Esophagus muscularis mucosa (tissue), 4 donors: ENCODE measurements at places on chromosomes 12 and 14. TPM values are rescaled to one million over a fixed set of nuclear protein-coding genes. Genes with fewer than 3 reads are reported as not detected.

The RAPGEF3 gene
- total RNA-seq: 48.2 TPM

DNA sequence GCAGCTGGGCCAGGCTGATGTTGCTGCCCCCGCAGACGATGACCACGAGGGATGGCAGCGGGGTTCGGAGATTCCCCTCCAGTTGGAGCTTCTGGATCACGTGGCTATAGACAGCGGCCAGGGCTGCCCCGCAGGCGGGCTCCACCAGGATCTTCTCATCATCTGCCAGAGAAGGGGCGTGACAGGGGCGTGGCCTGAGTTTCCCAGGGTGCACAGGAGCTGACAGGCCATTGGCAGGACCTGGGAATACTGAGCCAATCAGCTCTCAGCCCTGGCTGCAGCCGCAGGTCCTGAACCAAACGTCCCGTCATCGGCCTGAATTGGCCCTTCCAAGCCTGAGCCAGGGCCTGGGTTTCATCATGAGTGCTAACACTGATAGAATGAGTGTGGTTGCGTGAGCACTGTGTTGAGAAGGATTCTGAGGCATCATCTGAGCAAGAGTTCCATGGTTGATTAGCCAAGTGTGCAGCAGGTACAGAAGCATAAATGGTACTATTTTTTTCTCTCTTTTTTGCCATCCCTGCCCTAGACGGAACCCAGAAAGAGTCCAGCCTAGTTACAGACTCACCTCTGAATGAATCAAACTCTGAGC lies 10.6 kb downstream of the SDS start:
- peaks cover 33% of the 10 kb centered on the region for H3K36me3 ChIP-seq
- H3K27me3 ChIP-seq: no peaks in the 10 kb centered on the region
- no peak overlapping the region for H3K27ac ChIP-seq
- H3K4me3 ChIP-seq: no peak overlapping the region

The RNASE3 gene
- 0.52 TPM for total RNA-seq

The DCN gene
- total RNA-seq: 1,968 TPM

The FAM90A1 gene
- total RNA-seq: not detected

The AGAP2 gene
- total RNA-seq: 4.0 TPM

DNA sequence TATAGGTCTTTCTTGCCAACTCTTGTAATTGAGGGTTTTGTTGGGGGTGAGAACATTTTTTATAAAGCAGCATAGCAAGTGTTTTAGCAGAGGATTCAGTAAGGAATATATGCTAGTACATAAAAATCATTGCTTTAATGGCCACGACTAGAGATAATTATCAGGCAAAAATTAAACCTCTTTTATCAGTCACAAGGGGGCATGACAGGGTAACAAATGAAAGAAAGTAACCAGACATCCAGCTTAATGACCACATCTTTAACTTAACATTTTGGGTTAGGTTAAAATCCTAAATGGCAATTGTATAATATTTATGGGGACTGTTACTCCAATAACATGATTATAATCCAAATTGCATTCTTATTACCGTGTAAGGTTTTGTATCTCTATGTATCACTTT lies 119.6 kb downstream of the LRRIQ1 start:
- H3K4me1 ChIP-seq: no peaks in the 10 kb centered on the region
- no peak overlapping the region for H3K27ac ChIP-seq
- no peaks in the 10 kb centered on the region for H3K27me3 ChIP-seq
- no peak for DNase-seq

- no peaks in the 10 kb centered on the region for H3K4me1 ChIP-seq
- no peak for DNase-seq
- H3K27me3 ChIP-seq: no peaks in the 10 kb centered on the region
- H3K27ac ChIP-seq: no peak overlapping the region
- no peaks in the 10 kb centered on the region for H3K36me3 ChIP-seq
- H3K4me3 ChIP-seq: no peak overlapping the region
Measured at GRCh38 chr14:60931218-60931617, 49.7 kb downstream of the TRMT5 start.

The PSMA3 gene
- total RNA-seq: 77.6 TPM

GRCh38 chr12:56321027-56321426 lies 5.2 kb upstream of the CNPY2 start:
- no peak for DNase-seq
- no peaks in the 10 kb centered on the region for H3K27me3 ChIP-seq
- peaks cover 7% of the 10 kb centered on the region for H3K4me1 ChIP-seq
- H3K36me3 ChIP-seq: peaks cover 83% of the 10 kb centered on the region
- no peak overlapping the region for H3K27ac ChIP-seq

- no peaks in the 10 kb centered on the region for H3K36me3 ChIP-seq
- no peaks in the 10 kb centered on the region for H3K27me3 ChIP-seq
- H3K27ac ChIP-seq: no peak overlapping the region
- H3K4me1 ChIP-seq: no peaks in the 10 kb centered on the region
Measured at GRCh38 chr12:131816495-131816894, 11.7 kb upstream of the MMP17 start.

The NGB gene
- 2.9 TPM for total RNA-seq

DNA sequence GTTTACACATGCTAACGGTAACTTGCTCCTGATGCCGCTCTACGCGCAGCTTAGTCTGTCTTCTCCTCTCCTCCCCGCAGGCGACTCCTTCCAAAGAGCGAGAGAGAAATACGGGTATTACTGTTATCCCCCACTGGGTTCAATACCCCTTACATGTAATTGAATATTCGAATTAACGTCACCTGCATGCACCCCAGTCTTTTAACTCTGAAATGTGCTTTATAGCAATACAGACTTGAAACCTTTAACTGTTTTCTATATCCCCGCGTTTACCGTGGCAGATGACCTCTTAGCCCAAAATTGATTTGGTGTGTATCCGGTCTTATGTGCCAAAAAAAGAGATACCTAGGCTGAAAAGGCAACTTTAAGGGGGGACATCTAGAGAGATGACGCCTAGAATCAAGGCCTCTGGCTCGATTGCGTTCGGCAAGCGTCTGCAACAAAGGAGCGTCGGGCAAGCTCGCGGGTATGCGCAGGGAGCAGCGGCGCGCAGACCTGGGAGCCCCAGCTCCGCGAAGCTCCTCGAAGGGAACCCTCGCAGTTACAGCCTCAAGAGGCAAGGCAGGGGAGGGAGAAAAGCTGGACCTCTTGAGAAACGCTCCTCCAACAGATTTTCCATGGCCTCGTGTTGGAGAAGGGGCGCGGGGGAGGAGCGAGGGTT lies 6.8 kb upstream of the FOXG1 start:
- no peak overlapping the region for H3K27ac ChIP-seq
- H3K27me3 ChIP-seq: peaks cover 100% of the 10 kb centered on the region
- peak overlapping the region; percentile 17 for H3K4me3 ChIP-seq
- peaks cover 24% of the 10 kb centered on the region for H3K4me1 ChIP-seq

The GALNT16 gene
- 12.5 TPM for total RNA-seq

GRCh38 chr12:111777345-111778045 lies 10.8 kb downstream of the ALDH2 start:
- H3K36me3 ChIP-seq: peaks cover 4% of the 10 kb centered on the region
- H3K27me3 ChIP-seq: no peaks in the 10 kb centered on the region
- no peak overlapping the region for H3K4me3 ChIP-seq
- H3K4me1 ChIP-seq: peaks cover 63% of the 10 kb centered on the region
- H3K27ac ChIP-seq: peak overlapping the region; percentile 86

GRCh38 chr12:49578471-49579112 lies 10.7 kb upstream of the MCRS1 start:
- H3K4me3 ChIP-seq: no peak overlapping the region
- no peak overlapping the region for H3K27ac ChIP-seq

The MUCL1 gene
- total RNA-seq: not detected

- no peak overlapping the region for H3K27ac ChIP-seq
- DNase-seq: no peak
- H3K4me1 ChIP-seq: no peaks in the 10 kb centered on the region
Measured at GRCh38 chr12:96701856-96702255, 205.2 kb upstream of the NEDD1 start.

The ANG gene
- total RNA-seq: 22.0 TPM

The PWP1 gene
- total RNA-seq: 39.7 TPM

GRCh38 chr12:49094160-49094974 lies at the start of gene DHH:
Gene DHH (minus strand): TSS chr12:49094801. CDS start chr12:49094512, 289 bp downstream.
- H3K4me3 ChIP-seq: peak within 1 kb of the TSS; percentile 54
- no peak for DNase-seq
- no peaks in the 10 kb centered on the region for H3K27me3 ChIP-seq
- H3K27ac ChIP-seq: peak within 1 kb of the TSS; percentile 51
- H3K4me1 ChIP-seq: peaks cover 54% of the 10 kb centered on the region

The ADAMTS20 gene
- not detected for total RNA-seq

GRCh38 chr12:2487278-2487677 lies 307.5 kb upstream of the FKBP4 start:
- H3K27me3 ChIP-seq: no peaks in the 10 kb centered on the region
- H3K4me3 ChIP-seq: no peak overlapping the region
- H3K4me1 ChIP-seq: peaks cover 18% of the 10 kb centered on the region
- no peak for DNase-seq

DNA sequence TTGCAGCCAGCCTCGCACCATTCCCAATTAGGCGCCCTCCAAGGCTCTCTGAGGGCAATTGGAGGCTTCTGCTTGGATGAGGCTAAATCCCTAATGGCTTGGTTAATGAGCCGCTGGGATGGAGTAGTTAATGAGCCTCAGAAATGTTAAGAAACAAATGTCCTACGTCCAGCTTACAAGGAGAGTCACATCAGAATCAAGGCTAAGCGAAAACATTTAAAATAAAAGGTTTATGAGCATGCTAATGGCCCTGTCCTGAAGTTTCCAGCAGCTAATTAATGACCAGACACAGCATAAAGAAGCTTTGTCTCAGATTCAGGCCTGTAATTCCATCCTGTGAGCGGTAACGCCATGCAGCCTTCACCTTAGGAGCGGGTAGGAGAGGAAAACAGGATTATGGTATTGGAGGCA lies 200.7 kb upstream of the BCL2L14 start:
- no peaks in the 10 kb centered on the region for H3K27me3 ChIP-seq
- peaks cover 33% of the 10 kb centered on the region for H3K36me3 ChIP-seq
- no peak overlapping the region for H3K27ac ChIP-seq

DNA sequence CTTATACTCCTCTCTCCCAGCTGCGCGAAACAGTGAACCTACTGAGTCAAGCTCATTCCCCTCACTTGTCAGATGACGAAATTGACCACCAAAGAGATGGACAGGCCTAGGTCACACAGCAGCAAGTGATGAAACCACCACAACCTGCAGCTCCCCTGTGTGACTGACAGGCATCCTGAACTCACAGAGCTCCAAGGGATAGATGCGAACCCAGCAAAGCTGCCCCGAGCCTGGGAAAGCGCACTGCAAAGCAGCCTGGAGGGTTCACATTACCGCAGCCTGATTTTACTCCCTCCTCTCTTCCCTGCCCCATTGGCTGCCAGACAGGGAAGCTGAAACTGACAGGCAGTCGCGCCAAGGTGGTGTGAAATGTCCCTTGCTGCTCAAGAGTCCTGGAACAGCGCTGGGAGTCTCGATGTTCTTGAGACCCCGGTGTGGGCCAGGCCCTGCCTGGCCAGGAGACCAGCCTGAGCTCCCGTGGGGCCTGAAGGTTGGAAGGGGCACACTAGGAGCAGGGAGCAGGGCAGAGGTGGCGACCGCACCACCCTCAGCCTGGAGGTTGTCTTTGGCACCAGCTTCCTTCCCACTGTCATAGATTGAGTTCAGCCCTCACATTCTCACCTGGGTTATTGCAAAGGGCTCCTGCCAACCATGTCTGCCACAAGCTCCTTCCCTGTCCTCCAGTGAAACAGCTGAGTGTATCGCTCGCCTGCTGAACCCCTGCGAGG lies 36.3 kb downstream of the SNRNP35 start:
- H3K27me3 ChIP-seq: no peaks in the 10 kb centered on the region
- no peak overlapping the region for H3K27ac ChIP-seq
- DNase-seq: no peak
- H3K36me3 ChIP-seq: peaks cover 52% of the 10 kb centered on the region

The FKBP11 gene
- 7.9 TPM for total RNA-seq

The CLEC4A gene
- 2.2 TPM for total RNA-seq

DNA sequence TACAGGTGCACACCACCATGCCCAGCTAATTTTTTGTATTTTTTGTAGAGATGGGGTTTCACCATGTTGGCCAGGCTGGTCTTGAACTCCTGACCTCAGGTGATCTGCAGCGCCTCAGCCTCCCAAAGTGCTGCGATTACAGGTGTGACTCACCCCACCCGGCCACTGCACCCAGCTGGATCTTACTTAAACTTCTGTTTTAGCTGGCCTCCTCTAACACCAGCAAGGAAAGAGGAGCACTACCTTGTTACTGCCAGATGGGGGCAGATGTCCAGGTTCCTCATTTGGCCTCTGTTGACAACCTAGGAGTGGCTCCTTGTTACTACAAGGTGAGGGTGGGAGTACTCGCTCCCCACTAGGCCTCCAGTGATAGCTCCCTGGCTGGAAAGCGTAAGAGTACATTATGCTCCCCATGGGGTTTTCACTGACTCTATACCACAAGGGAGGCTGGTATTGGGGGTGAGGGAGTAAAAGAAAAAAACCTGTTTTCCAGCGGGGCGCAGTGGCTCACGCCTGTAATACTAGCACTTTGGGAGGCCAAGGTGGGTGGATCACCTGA lies 13.2 kb upstream of the ARF6 start:
- H3K27me3 ChIP-seq: no peaks in the 10 kb centered on the region
- peaks cover 5% of the 10 kb centered on the region for H3K4me1 ChIP-seq
- no peak overlapping the region for H3K27ac ChIP-seq
- no peaks in the 10 kb centered on the region for H3K36me3 ChIP-seq
- DNase-seq: no peak

The NDRG2 gene
- total RNA-seq: 175 TPM

GRCh38 chr12:22562036-22563028 lies 18.0 kb upstream of the C2CD5 start:
- H3K27me3 ChIP-seq: no peaks in the 10 kb centered on the region
- no peak overlapping the region for H3K4me3 ChIP-seq
- no peak overlapping the region for H3K27ac ChIP-seq
- no peaks in the 10 kb centered on the region for H3K36me3 ChIP-seq

- H3K4me3 ChIP-seq: no peak overlapping the region
- H3K27me3 ChIP-seq: no peaks in the 10 kb centered on the region
- no peak overlapping the region for H3K27ac ChIP-seq
- no peaks in the 10 kb centered on the region for H3K4me1 ChIP-seq
- DNase-seq: peak; percentile 19
Measured at GRCh38 chr12:10175846-10176636, 2.8 kb upstream of the TMEM52B start.

DNA sequence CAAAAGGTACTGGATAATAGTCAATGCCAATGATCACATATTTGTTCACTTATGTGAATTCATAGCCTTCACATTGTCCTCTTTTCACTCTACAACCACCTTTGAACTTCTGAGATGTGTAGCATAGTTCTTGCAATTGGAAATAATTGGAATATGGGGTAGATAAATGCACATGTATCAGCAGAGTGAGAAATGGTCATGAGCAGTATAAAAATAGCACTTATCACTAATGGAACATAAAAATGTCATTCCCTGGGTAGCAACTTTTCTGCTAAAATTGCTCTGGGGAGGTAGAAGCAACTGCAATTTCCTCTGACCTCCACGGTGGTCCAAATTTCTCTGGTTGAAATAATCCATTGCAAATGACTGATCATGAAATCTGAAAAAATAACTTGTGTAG lies 1785.7 kb upstream of the FLRT2 start:
- H3K4me3 ChIP-seq: no peak overlapping the region
- H3K27me3 ChIP-seq: no peaks in the 10 kb centered on the region
- no peak overlapping the region for H3K27ac ChIP-seq

GRCh38 chr12:30188602-30189326 lies 405.0 kb upstream of the TMTC1 start:
- H3K27me3 ChIP-seq: no peaks in the 10 kb centered on the region
- DNase-seq: no peak
- H3K4me1 ChIP-seq: no peaks in the 10 kb centered on the region
- no peaks in the 10 kb centered on the region for H3K36me3 ChIP-seq
- no peak overlapping the region for H3K27ac ChIP-seq
- H3K4me3 ChIP-seq: no peak overlapping the region

- no peak for DNase-seq
- peaks cover 10% of the 10 kb centered on the region for H3K36me3 ChIP-seq
- peak overlapping the region; percentile 95 for H3K27ac ChIP-seq
- no peak overlapping the region for H3K4me3 ChIP-seq
- H3K4me1 ChIP-seq: peaks cover 36% of the 10 kb centered on the region
- H3K27me3 ChIP-seq: peaks cover 3% of the 10 kb centered on the region
Measured at GRCh38 chr12:123531091-123531490, 2.4 kb downstream of the RILPL1 start.

The TAS2R42 gene
- total RNA-seq: not detected
